Esophagus squamous epithelium (tissue), 5 donors: ENCODE measurements at places on chromosomes 1 and 21.

DNA sequence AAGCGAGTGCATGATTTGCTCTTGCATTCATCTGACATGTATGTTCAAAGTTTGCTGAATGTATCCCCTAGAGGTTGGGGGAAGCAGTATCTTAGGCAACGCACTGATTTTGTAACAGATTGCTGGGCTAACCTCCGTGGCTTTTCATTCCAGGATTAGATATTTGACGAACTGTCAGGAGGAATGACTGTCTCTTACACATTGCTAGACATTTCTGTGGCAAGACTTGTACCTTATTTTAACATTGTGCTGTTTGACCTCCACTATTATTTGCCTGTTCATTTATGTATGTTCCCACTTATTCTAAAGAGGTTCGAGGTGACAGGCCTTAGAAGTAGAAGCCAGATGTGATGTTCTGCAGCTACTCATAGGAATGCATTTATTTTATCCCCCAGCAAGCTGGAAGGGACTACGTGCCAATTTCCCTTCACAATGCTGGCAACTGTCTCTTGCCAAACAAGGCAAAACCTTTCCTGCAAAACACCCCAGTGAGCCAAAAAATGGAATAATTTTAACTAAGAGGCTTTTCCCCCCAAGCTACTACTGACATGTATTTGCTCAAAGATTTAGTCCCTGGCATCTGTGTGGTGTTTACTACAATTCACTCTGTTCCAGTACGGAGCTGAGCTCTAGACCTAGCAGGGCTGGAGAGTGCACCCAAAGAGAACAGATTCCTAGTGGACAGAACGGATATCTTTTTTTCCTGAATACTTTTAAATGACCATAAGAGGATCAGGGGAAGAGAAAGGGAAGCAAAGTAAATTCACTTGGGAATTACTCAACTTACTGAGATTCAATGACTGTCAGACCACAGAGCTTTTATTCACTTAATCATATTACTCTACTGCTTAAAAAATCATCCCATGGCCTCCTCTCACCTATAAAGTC is 646.2 kb downstream of the SMYD3 start:
- DNase-seq = no peak

GRCh38 chr1:26537951-26538352 is 8.4 kb downstream of the RPS6KA1 start:
- DNase-seq = no peak

GRCh38 chr1:112937070-112937469 is 18.9 kb downstream of the SLC16A1 start:
- no peak for DNase-seq

DNA sequence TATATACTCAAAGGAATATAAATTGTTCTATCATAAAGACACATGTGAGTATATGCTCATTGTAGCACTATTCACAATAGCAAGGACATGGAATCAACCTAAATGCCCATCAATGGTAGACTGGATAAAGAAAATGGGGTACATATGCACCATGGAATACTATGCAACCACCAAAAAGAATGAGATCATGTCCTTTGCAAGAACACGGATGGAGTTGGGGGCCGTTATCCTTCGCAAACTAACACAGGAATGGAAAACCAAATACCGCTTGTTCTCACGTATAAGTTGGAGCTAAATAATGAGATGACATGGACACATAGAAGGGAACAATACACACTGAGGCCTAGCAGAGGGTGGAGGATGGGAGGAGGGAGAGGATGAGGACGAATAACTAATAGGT is 16.0 kb upstream of the SGIP1 start:
- DNase-seq = no peak

DNA sequence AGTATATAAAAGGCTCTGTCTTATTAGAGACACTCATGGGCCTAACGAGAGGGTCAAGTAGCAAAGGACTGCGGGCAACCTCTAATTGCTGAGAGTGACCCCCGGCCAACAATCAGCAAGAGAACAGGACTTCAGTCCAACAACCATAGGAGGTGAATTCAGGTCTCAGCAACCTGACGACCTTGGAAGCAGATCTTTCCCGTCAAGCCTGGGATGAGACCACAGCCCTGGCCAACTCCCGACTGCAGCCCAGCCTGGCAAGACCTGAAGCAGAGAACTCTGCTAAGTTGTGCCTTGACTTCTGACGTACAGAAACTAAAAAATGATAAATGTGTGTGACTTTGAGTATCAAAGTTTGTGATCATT is 5.7 kb downstream of the ECHDC2 start:
- DNase-seq = no peak

GRCh38 chr21:23858878-23859277 is 1748.4 kb downstream of the MRPL39 start:
- no peak for DNase-seq

DNA sequence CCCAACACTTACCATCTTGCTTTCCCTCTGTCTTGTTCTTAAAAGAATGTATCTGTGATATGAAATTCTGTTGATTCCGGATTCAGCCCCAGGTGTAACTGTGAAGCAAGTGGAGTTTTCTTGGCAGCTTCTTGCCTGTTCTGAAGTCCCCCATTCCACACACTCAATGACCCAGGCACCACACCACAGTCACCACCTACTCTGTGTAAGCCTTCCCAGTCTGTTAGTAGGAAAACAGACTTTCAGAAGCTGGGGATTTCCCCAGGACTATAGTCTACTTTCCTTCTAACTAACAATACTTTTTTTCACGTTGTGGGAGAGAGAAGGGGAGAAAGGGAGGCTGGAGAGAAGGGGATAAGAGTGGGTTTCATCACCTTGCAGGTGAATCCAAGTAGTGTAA is 299.1 kb upstream of the PROX1 start:
- no peak for DNase-seq

DNA sequence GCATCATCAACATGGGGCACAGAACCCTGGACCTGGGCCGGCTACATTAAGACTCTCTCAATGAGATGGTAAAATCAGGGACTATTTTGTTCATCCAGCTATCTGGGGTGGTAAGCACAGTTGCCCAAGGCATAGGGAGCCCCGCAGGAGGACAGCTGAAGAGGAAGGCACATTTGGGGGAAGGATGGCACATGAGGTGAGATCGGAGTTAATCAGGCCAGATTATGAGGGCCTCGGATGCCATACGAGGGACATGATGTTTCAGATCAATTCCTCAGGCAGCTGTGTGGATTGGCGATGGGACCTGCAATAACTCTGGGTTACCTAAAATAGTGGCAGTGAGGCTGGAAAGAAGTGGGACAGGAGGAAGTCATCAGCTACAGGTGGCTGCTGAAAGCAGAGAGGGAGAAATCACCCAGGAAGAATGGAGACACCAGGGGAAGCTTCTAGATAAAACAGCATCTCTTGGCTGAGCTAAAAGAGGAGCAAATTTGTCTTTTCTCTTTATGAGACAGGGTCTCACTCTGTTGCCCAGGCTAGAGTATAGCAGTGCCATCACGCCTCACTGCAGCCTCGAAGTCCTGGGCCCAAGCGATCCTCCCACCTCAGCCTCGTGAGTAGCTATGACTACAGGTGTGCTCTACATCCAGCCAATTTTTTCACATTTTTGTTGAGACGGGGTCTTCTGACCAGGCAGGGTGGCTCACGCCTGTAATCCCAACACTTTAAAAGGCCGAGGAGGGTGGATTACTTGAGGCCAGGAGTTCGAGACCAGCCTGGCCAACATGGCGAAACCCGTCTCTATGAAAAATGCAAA is 21.1 kb downstream of the TOMM20 start:
- no peak for DNase-seq

DNA sequence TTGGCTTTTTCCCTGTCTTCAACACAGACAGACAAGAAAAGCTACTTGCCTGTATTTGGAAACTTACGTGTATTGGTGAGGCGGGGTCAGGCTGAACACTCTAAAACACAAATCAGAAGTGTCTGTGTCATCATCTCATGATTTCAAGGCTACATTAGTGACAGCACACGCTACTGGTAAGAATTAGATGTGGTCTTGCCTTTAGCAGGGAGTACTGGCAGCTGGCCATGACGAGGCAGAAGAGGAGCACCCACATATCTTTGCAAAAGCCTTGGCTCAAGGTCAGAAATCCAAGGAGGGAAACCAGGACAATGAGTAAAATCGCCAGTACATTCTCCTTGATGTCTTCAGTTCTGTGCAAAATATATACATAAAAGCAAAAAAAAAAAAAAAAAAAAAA is 77.7 kb downstream of the PCNX2 start:
- DNase-seq = no peak

DNA sequence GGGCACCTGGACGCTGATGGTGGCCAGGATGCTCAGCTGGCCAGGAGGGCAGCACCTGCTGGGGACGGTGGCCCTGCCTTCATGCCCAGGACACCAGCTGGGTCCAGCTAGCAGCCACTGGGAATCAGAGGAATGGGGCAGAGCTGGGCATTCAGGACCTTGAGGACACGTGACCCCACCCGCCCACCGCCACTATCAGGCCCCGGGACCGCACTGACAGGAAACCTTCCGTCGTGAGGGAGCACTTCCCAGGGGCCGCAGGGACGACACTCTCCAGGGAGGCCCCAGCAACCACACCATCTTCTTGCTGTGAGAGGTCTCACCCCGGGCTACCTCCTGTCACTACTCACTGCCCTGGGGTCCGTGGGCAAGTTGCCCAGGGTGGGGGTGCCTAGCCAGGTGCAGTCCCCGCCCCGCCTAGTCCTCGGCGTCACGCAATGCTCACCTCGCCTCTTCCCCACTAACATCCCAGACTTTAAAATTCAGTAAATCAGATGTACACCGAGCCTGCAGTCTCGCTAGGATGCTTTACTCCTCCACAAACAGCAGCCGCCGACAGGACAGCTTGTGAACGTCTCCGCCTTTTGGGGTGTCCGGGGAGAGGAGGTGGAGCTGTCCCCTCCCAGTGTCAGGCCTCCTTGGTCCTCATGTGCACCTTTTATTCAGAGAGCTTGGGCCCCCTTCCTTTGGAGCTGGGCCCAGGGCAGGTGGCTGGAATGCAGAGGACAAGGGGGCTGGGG is 4.9 kb downstream of the VWA1 start:
- DNase-seq = no peak

- DNase-seq = no peak
These were observed 154.6 kb downstream of the ROR1 start for GRCh38 chr1:63928186-63929105.

- DNase-seq = no peak
These were observed 24.8 kb downstream of the TGFB2 start for GRCh38 chr1:218369688-218370511.

DNA sequence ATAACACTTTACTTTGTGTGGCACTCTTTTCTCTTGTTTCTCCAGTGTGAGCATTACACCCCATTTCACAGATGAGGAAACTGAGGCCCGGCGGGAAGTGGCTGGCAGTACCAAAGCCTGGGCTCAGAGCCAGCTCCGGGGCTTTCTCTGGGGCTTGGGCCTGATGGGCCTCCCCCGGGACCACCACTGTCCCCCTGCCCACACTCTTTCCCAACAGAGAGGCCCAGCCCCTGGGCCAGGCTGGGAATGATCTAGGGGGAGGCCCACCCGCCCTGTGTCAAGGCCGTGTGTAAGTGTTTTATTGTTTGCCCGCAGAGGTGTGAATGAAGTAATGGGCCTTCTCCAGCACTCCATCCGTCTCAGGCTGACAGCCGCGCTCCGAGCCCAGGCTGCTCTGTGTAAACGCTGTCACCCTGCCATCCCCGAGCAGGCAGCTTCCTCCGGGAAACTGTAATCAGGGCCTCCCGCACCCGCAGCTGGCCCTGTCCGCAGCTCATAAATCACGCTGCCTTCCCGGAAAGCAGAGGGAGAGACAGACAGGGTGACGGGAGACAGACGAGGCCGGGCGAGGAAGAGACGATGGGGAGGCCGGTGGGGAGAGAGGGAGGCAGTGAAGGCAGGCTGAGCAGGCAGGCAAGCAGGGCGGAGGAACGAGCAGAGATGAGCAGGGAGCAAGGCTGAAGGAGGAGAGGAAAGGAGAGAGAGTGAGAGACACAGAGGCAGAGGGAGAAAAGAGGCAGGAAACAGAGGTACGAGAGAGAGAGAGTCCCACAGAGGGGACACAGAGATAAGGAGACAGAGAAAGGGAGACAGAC is 109.7 kb upstream of the ZBTB40 start:
- DNase-seq = no peak

DNA sequence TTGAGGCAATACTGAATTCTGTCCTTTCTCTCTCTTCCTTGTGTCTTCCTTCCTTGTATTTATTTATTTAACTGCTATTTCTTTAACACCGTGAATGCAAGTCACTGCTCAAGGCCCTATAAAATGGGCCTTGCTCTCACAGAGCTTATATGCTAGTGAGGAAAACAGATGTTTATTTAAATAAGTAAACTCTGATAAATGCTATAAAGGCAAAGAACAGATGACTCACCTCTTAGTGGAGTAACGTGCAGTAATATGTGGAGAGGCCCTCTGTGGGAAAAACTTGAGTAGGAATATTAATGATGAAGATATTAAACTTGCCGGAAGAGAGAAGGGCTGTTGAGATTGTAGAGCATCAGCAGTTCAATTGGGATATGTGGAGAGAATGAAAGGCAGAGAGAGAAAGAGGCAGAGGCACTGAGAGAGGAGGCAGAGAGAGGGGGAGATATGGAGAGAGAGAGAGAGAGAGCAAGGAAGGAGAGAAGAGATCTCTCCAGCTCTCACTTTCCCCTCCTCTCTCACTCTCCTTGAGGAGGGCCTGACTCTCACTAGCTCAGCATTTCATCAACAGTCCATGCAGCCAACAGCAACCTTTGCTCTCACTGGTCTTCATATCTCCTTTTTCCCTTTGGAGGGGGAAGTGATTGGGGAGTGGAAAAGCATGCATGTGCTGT is 322.2 kb downstream of the LMX1A start:
- no peak for DNase-seq

DNA sequence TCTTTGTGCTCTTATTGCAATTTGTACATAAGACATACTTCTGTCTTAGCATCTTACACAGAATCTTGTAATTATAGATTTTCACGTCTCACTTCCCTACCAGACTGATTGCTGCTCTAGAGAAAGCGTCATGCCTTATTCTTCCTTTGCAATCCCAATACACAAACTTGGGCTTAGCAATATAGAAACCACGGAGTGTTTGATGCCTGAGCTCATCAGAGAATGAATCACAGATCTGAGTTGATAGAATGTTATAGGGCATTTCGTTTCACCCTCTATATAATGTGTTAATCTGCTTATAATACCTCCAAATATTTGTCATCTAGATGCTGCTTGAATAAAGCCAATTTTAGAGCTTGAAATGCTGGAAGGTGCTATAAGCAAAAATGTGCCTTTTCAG is 6.6 kb downstream of the FMO1 start:
- no peak for DNase-seq

GRCh38 chr1:195082183-195082582 is 1526.1 kb downstream of the KCNT2 start:
- DNase-seq = no peak
